ENCODE measurements at places on chromosomes 6 and 20.

DNA sequence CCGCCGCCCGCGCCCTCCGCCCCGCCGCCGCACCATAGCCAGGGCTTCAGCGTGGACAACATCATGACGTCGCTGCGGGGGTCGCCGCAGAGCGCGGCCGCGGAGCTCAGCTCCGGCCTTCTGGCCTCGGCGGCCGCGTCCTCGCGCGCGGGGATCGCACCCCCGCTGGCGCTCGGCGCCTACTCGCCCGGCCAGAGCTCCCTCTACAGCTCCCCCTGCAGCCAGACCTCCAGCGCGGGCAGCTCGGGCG is 1.5 kb downstream of the FOXC1 start:
- peak; percentile 61 for DNase-seq

DNA sequence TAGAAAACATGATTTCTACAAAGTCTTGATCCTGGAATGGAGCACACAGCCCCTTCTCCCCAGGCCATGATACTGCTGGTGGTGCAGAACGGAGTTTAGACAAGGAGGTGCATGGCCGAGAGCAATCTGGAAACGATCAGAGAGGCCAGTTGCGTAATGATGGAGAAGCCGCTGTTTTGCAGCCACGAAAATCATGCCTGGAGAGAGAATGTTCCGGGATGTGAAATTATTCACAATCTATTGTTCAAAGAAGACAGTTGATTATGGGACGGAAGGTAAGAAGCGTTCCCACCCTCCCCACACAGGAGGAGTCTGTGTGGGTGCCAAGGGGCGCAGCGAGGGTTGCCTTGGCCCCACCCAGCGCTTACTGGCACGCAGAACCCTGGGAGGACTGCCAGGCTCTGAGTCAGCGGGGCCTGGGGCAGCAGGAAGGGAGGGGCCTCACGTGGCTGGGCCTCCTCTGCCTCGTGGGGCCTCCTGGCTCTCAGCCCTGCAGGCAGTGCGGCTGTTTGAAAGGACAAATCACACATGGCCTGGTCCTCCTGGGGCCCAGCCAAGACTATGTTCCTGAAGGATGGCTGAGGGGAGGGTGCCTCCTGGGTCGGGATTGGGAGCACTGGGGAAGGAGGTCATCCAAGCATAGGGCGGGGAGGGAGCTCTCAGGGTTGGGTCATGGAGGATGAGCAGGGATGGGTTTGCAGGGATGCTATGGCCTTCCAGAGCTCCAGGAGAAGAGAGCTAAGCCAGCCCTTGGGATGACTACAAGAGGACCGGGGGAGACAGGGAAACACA is 8.7 kb upstream of the AP5S1 start:
- DNase-seq = peak; percentile 99

DNA sequence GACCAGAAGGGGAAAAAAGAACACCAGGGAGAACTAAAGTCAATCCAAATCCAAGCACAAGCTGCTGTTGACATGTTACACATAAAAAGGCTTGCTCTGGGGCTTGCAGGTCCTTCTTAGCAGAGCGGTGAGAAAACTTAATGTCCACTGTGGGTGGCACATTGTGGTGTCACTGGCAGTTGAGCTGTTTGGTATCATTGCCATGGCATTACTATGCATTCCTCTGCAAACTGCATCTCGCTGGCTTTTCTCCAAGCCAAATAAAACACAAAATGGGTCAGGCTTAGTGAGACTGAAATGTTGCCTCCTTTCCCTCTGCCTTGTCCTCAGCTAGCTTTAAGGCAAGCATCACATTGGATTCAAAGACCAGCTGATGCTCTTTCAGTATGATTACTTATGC is 40.9 kb downstream of the LY86 start:
- peak; percentile 8 for DNase-seq

- DNase-seq = peak; percentile 50
Observed at GRCh38 chr6:110590821-110591351, 114.5 kb upstream of the SLC22A16 start.

DNA sequence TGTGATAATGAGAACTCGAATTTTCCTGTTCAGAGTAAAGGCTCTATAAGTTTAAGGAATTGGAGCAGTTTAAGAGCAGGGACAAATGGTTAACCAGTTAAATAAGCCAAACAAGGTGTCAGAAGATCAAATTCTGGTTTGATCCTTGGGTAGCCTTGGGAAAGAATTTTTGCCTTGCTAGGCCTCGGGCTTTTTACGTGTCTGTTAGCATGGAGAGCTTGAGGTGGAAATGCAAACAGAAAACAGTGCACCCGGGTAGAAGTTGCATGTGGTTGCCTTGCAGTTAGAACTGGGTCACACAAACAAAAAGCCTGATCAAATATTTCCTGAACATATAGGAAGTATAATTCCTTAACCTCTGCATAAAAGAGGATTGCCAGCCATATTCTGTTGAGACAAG is 58.3 kb downstream of the RIN2 start:
- peak; percentile 35 for DNase-seq

DNA sequence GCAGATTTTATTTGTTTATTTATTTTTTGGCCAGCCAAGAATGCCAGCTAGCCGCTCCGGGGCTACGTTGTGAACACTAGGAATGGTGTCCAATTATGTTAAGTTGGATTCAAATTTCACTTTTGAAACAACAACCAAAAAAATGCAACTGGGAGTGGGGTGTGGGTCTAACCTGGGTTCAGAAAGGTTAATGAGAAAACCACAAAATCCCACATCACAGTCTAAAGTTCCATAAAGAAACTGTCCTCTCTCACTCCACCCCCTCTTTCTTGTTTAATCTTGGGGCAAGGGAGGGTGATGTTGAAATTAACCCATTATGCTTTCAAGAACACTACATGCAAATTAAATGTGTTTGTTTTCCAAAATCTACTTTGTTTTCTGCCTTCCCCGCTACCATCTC is 77.2 kb downstream of the LINC00237 start:
- no peak for DNase-seq

GRCh38 chr6:90026216-90026615 is 131.9 kb downstream of the GJA10 start:
- DNase-seq = no peak

GRCh38 chr6:25537349-25538018 is 114.5 kb upstream of the SCGN start:
- no peak for DNase-seq

DNA sequence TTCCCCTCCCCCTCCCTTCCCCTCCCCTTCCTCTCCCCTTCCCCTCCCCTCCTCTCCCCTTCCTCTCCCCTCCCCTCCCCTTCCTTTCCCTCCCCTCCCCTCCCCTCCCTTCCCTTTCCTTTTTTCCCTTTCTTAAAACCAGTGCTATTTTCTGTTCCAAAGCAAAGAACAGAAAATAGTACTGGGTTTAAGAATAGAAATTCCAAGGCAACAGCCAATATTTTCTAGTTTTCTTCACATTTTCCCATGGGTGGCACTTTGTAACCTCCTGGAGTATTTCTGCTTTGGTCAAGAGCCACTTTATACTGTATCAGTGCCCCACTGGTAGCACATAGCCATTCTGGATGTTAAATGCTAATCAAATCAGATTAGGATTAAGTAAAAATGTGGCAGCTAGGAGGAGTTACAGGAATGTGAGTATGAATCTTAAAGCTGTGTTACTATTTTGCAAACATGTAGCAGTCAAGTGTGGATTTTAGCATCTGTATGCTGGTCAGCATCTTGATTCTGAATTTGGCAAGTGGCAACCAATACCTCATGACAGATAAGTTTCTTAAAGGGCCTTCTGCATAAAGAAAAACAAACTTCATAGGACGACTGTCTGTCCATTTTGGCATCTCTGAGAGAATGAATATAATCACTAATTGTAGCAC is 126.4 kb downstream of the CEP57L1 start:
- DNase-seq = no peak

GRCh38 chr20:19832875-19833274 is 74.8 kb downstream of the RIN2 start:
- DNase-seq = no peak

GRCh38 chr6:51349857-51350256 is 531.2 kb downstream of the TFAP2B start:
- no peak for DNase-seq

GRCh38 chr6:33925936-33926335 is 122.1 kb upstream of the MLN start:
- no peak for DNase-seq

- no peak for DNase-seq
Observed at GRCh38 chr6:48490658-48491057, 379.7 kb upstream of the PTCHD4 start.

- DNase-seq = no peak
Observed at GRCh38 chr6:11093376-11093625, 333 bp upstream of the SMIM13 start.

- DNase-seq = no peak
Observed at GRCh38 chr6:7604003-7604402, 14.0 kb downstream of the SNRNP48 start.

DNA sequence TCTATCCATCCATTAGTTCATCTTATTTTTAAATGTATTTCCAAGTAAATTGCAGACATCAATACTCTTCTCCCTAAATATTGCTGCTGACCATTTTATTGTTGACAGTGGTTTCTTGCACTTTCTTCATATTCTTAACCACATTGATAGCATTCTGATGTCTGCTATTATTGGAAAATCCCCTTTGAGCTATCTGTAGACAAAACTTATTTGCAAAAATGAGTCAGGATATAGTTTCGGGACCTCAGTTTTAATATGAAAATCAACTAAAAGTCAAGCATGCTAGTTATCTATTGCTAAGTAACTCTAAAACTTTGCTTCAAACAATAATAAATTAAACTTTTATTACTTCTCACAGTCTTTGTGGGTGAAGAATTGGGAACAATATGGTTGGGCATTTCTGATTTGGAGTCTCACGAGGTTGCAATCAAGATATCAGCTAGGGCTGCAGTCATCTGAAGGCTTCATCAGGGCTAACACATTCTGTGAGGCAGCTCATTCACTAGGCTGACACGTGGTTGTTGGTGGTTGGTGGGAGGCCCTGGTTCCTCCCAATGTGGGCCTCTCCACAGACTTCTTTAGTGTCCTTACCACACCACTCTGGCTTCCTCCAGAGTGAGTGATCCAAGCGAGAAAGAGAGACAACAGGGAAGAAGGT is 32.7 kb downstream of the CD109 start:
- DNase-seq = no peak

GRCh38 chr6:49430187-49430586 is 32.9 kb downstream of the MMUT start:
- DNase-seq = peak; percentile 78

DNA sequence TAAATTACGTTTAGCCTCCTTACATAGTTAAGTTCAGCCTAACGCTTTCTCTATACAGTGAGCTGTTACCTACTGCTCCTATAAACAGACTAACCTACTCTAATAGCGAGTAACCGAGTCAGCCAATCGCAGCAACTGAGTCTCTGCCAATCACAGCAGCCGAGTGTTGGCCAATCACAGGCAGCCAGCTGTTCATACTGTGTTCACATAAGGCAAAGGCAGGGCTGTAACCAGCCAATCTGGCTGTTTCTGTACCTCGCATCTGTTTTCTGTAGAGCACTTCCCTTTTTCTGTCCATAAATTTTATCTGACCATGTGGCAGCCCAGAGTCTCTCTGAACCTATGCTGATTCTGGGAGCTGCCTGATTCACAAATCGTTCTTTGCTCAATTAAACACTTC is 263.9 kb upstream of the JARID2 start:
- no peak for DNase-seq

GRCh38 chr20:33871362-33871761 is 60.2 kb downstream of the CHMP4B start:
- no peak for DNase-seq

GRCh38 chr6:126682440-126682839 is 342.5 kb downstream of the CENPW start:
- no peak for DNase-seq

DNA sequence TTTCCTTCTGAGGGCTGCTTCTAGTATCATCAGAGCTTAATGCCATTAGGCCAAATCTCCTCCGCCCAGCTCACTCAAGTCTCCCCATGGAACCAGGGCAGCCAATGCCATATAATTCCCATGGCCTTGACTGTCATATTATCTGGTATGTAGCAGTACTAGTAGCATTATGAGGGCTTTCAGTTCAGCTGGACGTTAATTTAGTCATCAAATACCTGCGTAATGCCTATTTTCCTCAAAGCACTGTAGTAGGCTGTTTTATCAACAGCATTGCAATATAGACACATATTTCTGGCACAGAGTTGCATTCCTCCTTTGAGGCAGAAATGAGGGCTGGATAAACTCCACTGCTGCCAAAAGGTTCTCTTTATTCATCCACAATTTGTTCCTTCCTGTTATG is 1.7 kb downstream of the KCTD20 start:
- DNase-seq = peak; percentile 74

DNA sequence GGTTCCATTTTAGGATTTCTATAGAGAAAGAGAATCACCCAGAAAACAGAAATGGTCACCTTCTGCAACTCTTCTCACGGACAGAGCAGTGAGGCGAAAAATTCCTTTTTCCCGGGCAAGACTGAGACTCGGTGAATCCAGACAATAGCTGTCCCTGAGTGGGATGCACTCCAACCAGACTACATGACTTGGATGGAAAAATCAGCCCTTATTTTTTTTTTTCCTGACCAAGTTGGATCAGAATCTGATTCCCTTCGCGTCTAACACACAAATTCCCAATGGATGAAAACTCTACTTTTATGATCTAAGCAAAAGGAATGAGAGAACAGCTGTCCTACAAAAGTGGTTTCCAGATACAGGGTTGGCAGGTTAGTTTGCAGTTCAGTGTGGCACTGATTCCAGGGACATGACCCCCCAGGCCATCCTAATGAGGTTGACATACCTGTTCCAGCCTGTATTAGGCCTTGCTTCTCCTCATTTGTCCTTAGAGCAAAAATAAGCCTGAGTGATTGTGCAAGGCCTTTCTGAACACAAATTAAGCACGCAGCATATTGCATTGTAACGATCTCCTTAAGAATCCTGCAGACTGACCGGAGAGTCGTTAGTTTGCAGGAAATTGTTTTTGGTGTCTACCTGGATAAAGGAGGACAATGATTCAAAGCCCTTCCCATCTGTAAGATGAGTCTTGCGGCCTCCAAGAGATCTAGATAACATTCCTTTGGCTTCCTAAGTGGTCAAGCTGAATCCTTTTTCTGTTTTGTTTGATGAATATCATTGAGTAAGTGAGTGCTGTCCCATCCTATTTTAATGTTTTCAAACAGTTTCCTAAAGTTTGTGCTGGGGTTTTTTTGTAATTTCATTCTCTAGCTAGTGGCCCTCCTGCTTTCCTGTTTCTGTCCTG is 1.5 kb upstream of the NEDD9 start:
- DNase-seq = no peak

GRCh38 chr20:12411246-12411940 is 493.7 kb downstream of the BTBD3 start:
- no peak for DNase-seq

Measured in EL (cell line).